CD4-positive, alpha-beta memory T cell (primary cell): ENCODE measurements at places on chromosomes 4 and X.

GRCh38 chr4:5019274-5019673, at the start of gene CYTL1:
Gene CYTL1, minus strand, starts transcription at chr4:5019458. Its CDS starts 13 bp downstream, at chr4:5019445.
- no peak within 1 kb of the TSS for H3K27ac ChIP-seq
- no peaks in the 10 kb centered on the region for H3K4me1 ChIP-seq
- H3K36me3 ChIP-seq, result no peaks in the 10 kb centered on the region
- DNase-seq, result no peak
- no peak within 1 kb of the TSS for H3K4me3 ChIP-seq

DNA sequence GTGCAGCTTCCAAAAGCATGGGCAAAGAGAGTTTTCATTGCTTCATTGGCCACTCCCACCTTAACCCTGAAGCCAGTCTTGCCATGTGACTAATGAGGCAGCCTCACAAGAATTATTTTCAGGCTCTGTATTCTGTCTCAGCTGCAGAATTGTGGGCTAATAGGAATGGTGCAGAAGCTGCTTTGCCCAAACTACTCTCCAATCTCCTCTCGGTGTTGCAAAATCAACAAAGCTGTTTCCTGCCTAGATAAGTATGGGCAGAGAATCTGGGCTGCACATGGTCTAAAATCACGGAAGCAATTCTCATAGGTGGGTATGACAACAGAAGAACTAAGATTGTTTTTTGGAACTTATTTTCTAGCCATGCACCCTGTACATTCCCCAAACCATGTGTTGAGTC, 31.4 kb downstream of the PPP1R2C start:
- H3K27ac ChIP-seq, result no peak overlapping the region
- H3K4me1 ChIP-seq, result no peaks in the 10 kb centered on the region
- DNase-seq, result no peak
- H3K36me3 ChIP-seq, result no peaks in the 10 kb centered on the region
- no peaks in the 10 kb centered on the region for H3K27me3 ChIP-seq

GRCh38 chrX:138745196-138745595, 33.7 kb upstream of the FGF13 start:
- H3K27me3 ChIP-seq, result no peaks in the 10 kb centered on the region
- H3K36me3 ChIP-seq, result no peaks in the 10 kb centered on the region
- no peak for DNase-seq
- no peak overlapping the region for H3K27ac ChIP-seq
- H3K4me3 ChIP-seq, result no peak overlapping the region

GRCh38 chrX:83529950-83530349, 21.9 kb downstream of the POU3F4 start:
- H3K36me3 ChIP-seq, result no peaks in the 10 kb centered on the region
- no peaks in the 10 kb centered on the region for H3K27me3 ChIP-seq
- H3K4me3 ChIP-seq, result no peak overlapping the region
- DNase-seq, result no peak
- H3K4me1 ChIP-seq, result no peaks in the 10 kb centered on the region

DNA sequence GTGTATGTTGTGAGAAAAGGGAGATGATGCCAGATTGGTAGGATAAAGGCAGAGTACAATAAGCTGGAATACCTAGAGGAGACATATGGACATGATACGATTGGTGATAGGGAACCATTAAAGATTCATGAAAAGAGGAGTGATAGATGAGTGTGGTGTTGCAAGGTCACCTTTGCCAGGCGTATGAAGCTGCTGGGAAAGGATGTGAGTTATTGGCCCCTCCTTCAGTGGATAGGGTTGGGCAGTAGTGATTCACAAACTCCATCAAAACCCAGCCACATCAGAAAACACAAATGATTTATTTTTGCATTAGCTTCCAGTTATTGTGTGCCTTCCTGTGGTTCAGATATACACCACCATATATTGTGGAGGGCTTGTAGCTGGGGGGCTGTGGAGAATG, 34.3 kb downstream of the TMEM164 start:
- DNase-seq, result no peak
- H3K4me1 ChIP-seq, result no peaks in the 10 kb centered on the region
- no peaks in the 10 kb centered on the region for H3K27me3 ChIP-seq
- no peaks in the 10 kb centered on the region for H3K36me3 ChIP-seq
- no peak overlapping the region for H3K27ac ChIP-seq

GRCh38 chrX:41870719-41871151, 52.6 kb downstream of the CASK start:
- no peaks in the 10 kb centered on the region for H3K27me3 ChIP-seq
- no peak overlapping the region for H3K4me3 ChIP-seq
- H3K36me3 ChIP-seq, result no peaks in the 10 kb centered on the region
- DNase-seq, result no peak
- H3K27ac ChIP-seq, result no peak overlapping the region

- DNase-seq, result no peak
- H3K27me3 ChIP-seq, result no peaks in the 10 kb centered on the region
- H3K27ac ChIP-seq, result no peak overlapping the region
Observed at GRCh38 chr4:166197166-166197565, 324.1 kb downstream of the TLL1 start.

DNA sequence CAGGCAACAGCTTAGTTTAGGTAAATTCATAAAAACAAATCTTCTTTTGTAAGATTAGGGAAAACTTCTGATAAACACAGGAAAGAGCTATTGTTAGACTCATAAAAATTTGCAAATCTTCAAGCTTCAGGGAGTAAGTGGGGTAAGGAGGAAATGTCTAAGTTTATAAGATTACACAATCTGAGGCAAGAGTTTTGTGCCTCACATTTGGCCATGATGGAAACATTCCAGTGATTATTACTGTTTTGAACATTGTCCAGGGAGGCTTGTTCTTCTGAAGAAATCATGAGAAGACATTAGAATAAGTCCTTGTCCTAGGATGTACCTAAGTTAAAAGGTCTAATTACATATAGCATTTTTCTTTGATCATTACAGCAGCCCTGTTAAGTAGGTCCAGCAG, 72.8 kb downstream of the MAOB start:
- no peaks in the 10 kb centered on the region for H3K27me3 ChIP-seq
- no peak overlapping the region for H3K27ac ChIP-seq
- DNase-seq, result no peak
- no peaks in the 10 kb centered on the region for H3K36me3 ChIP-seq

- no peak for DNase-seq
- no peaks in the 10 kb centered on the region for H3K4me1 ChIP-seq
- H3K36me3 ChIP-seq, result peaks cover 5% of the 10 kb centered on the region
- H3K27ac ChIP-seq, result no peak overlapping the region
Observed at GRCh38 chr4:106195435-106195950, 120.5 kb downstream of the TBCK start.

- H3K4me1 ChIP-seq, result no peaks in the 10 kb centered on the region
- H3K27ac ChIP-seq, result no peak overlapping the region
- H3K4me3 ChIP-seq, result no peak overlapping the region
- DNase-seq, result no peak
- H3K36me3 ChIP-seq, result no peaks in the 10 kb centered on the region
- no peaks in the 10 kb centered on the region for H3K27me3 ChIP-seq
Observed at GRCh38 chrX:17846045-17846444, 15.1 kb downstream of the RAI2 start.

- H3K4me3 ChIP-seq, result no peak overlapping the region
- H3K27me3 ChIP-seq, result peaks cover 4% of the 10 kb centered on the region
- DNase-seq, result no peak
- H3K27ac ChIP-seq, result no peak overlapping the region
- no peaks in the 10 kb centered on the region for H3K36me3 ChIP-seq
- H3K4me1 ChIP-seq, result peaks cover 7% of the 10 kb centered on the region
Observed at GRCh38 chr4:77599378-77599777, 6.2 kb upstream of the CXCL13 start.

DNA sequence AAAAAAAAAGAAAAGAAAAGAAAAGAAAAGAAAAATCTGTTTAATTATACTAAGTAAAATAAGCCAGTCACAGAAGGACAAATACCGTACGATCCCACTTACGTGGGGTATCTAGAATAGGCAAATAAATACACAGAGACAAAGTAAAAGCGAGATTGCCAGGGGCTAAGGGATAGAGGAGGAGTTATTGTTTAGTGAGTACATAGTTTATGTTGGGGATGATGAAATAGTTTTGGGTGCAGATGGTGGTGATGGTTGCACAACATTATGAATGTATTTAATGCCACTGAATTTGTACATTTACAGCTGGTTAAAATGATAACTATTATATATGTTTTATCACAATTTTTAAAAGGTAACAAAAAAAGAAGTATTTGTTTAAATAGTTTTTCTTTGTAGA, 7.1 kb downstream of the CA5B start:
- no peak overlapping the region for H3K4me3 ChIP-seq
- H3K4me1 ChIP-seq, result peaks cover 71% of the 10 kb centered on the region
- H3K36me3 ChIP-seq, result no peaks in the 10 kb centered on the region

- H3K4me3 ChIP-seq, result no peak overlapping the region
- H3K27me3 ChIP-seq, result no peaks in the 10 kb centered on the region
- no peaks in the 10 kb centered on the region for H3K4me1 ChIP-seq
Observed at GRCh38 chrX:86295293-86295692, 147.0 kb downstream of the DACH2 start.

DNA sequence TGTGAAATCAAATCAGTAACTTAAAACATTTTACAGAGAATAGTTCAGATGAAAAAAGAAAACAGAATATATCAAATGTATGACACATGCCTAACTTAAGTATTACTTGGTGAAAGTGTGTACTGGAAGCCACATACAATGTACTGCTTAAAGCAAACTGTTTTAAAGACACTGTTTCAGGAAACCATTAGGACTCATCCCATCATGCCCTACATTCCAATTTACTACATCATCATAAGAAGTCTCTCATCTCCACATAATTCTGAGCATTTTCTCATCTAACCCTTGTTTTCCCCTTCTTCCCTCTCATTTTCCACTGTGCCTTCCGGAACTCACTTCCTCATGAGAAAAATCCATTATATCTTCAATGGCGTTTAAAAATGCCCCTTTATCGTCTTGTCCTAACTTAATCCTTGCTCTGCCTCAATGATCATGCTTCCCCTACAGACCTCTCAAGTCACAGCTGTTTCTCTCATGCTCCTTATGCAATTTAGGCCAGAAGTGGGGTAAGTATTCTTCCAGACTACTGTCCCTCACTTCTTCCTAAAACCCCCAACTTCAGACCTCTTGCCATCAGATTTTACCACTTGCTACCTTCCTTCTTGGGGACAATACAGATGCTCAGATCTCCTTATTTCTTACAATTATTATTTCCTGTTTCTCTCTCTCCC, 26.8 kb upstream of the FGF5 start:
- no peaks in the 10 kb centered on the region for H3K4me1 ChIP-seq
- no peaks in the 10 kb centered on the region for H3K27me3 ChIP-seq
- no peak overlapping the region for H3K4me3 ChIP-seq
- no peak overlapping the region for H3K27ac ChIP-seq
- DNase-seq, result no peak

GRCh38 chr4:168560184-168561180, 63.6 kb downstream of the PALLD start:
- H3K27ac ChIP-seq, result no peak overlapping the region
- H3K4me1 ChIP-seq, result no peaks in the 10 kb centered on the region
- DNase-seq, result no peak
- H3K36me3 ChIP-seq, result no peaks in the 10 kb centered on the region

GRCh38 chr4:152369203-152369901, 166.5 kb downstream of the FBXW7 start:
- no peak overlapping the region for H3K27ac ChIP-seq
- no peaks in the 10 kb centered on the region for H3K27me3 ChIP-seq
- H3K4me1 ChIP-seq, result peaks cover 5% of the 10 kb centered on the region
- no peak for DNase-seq

- H3K4me3 ChIP-seq, result no peak overlapping the region
- no peak overlapping the region for H3K27ac ChIP-seq
- no peaks in the 10 kb centered on the region for H3K27me3 ChIP-seq
- DNase-seq, result no peak
Observed at GRCh38 chr4:545612-546011, 30.5 kb downstream of the TMEM271 start.
